ENCODE measurements at places on chromosomes 13 and 19. TPM values are rescaled to one million over a fixed set of nuclear protein-coding genes. Genes with fewer than 3 reads are reported as not detected.

Gene GPR12
- not detected for total RNA-seq

Gene CA11
- 3.9 TPM for total RNA-seq

Gene MCEMP1
- 0.48 TPM for total RNA-seq

GRCh38 chr19:18434411-18435175 lies 3.3 kb downstream of the ISYNA1 start:
- DNase-seq = no peak

GRCh38 chr13:59538512-59538911 lies 625.2 kb downstream of the DIAPH3 start:
- no peak for DNase-seq

DNA sequence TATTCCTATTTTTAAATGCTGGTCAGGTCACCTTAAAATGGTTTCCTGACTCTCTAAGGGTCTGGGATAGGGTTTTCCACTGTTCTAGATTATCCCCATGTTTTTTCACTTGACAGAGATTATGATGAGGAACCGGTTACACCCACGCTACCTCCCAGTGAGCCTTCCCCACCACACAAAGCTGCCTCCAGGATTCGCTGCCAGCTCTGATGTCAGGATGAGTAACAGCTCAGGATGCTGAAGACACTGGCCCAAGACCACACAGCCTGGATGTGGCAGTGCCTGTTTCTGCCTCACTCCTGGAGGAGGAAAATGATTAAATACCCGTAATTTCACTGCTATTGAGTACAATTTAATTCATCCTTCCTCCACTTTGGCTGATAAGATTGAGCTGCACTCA lies 22.9 kb downstream of the ZNF114 start:
- no peak for DNase-seq

- DNase-seq = peak; percentile 16
Measured at GRCh38 chr13:26946684-26947343, 186.2 kb upstream of the GPR12 start.

- no peak for DNase-seq
Measured at GRCh38 chr19:14116918-14117578, 514 bp downstream of the PRKACA start.

All from GM12878 (cell line).